Thymus (tissue), 14 donors: ENCODE measurements at places on chromosomes 5 and 9.

- no peak for DNase-seq
Measured at GRCh38 chr5:143882520-143882919, 70.6 kb downstream of the HMHB1 start.

DNA sequence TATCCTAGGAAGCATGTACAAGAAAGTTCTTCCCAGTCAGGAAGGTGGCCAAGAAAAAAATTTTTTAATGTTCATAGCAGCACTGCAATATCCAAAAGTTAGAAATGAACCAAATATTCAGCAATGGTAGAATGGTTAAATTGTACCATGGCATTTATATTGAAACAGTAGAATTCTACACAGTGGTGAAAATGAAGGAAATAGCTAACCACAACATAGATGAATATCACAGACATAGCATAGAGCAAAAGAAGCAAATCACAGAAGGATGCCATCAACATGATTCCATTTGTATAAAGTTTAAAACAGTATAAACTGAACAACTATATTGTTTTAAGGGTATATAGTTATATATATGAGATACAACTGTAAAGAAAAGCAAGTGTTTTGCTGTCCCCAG is 10.7 kb upstream of the ANKDD1B start:
- DNase-seq = peak; percentile 8

GRCh38 chr5:74895906-74896305 is 29.7 kb upstream of the FAM169A start:
- DNase-seq = no peak

GRCh38 chr5:116451066-116451465 is 123.6 kb downstream of the SEMA6A start:
- no peak for DNase-seq

GRCh38 chr9:115305543-115305942 is 187.6 kb upstream of the TNC start:
- DNase-seq = no peak

GRCh38 chr9:17865881-17866280 is 287.0 kb downstream of the SH3GL2 start:
- DNase-seq = no peak

DNA sequence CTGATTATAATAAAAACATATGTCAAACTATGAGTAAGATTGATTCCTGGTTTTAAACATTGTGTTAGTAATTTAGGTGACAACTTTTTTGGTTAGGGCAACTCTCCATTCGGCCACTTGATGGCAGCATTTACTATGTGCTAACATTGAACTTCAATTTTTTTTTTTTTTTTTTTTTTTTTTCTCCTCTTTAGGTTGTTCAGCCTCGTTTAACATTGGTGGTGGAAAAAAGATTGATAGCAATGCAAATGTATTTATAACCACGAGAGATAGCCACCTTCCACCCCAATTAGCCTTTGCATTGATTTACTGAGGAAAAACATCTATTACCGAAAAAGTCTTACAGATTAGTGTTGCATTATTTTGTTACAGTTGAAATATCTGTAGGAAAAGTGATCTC is 159.1 kb downstream of the CSNK1G3 start:
- DNase-seq = peak; percentile 21
